ENCODE measurements at places on chromosomes 2 and 18.

- DNase-seq = no peak
Observed at GRCh38 chr2:85730686-85731230, 23.0 kb upstream of the ATOH8 start.

GRCh38 chr2:26702025-26702424, 9.5 kb downstream of the KCNK3 start:
- DNase-seq = no peak

DNA sequence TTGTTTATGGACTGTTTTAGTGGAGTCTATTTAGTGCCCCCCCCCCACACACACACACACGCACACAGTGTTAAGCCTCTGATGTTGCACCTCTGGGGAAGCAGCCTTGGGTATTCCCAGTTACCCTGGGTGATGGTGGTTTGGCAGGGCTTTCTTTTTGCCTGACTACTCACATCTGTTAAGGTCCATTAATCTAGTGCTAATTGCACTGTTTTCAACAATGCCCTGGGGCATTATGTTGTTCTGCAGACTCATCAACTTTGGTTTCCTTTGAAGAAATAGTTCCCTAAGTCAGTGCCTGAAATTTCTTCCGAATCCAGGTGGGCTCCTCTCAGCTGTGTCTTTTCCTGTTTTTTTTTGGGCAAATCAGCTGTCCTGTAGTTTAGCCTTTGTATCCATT, 34.7 kb downstream of the SPOPL start:
- no peak for DNase-seq

- no peak for DNase-seq
Observed at GRCh38 chr2:111068435-111069058, 52.2 kb upstream of the BCL2L11 start.

DNA sequence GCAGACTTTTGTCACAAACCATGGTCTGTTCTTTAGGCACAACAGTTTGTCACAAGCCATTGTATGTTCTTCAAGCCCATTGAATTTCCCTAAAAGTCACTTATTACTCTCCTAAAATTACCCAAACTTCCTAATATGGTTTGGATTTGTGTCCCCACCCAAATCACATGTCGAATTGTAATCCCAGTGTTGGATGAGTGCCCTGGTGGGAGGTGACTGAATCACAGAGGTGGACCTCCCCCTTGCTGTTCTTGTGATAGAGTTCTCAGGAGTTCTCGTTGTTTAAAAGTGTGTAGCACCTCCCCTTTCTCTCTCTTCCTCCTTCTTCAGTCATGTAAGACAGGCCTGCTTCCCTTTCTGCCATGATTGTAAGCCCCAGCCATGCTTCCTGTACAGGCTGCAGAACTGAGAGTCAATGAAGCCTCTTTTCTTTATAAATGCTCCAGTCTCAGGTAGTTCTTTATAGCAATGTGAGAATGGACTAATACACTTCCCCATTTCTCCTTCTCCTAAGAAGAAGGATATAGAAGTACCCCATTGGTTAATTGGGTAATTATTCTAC, 11.2 kb upstream of the GYPC start:
- no peak for DNase-seq

GRCh38 chr2:196592911-196593881, 46.3 kb upstream of the CCDC150 start:
- no peak for DNase-seq

DNA sequence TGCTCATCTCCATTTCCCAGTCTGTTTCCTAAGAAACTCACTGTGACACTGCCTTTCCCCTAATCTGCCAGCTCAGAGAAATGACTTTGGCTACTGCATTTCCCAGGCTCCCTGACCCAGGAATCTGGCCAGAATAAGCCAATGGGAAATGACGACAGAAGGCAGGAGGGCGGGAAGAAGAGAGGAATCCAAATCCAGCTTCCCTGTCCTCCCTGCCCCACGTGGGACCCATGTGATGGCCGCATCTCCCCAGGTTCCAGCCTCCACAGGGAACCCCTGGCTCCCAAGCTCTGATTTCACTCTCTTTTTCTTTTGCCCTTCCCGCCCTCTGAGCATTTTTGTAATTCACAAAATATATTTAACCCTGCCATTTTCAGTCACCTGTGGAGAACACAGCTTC, 37.8 kb upstream of the RAB12 start:
- no peak for DNase-seq

DNA sequence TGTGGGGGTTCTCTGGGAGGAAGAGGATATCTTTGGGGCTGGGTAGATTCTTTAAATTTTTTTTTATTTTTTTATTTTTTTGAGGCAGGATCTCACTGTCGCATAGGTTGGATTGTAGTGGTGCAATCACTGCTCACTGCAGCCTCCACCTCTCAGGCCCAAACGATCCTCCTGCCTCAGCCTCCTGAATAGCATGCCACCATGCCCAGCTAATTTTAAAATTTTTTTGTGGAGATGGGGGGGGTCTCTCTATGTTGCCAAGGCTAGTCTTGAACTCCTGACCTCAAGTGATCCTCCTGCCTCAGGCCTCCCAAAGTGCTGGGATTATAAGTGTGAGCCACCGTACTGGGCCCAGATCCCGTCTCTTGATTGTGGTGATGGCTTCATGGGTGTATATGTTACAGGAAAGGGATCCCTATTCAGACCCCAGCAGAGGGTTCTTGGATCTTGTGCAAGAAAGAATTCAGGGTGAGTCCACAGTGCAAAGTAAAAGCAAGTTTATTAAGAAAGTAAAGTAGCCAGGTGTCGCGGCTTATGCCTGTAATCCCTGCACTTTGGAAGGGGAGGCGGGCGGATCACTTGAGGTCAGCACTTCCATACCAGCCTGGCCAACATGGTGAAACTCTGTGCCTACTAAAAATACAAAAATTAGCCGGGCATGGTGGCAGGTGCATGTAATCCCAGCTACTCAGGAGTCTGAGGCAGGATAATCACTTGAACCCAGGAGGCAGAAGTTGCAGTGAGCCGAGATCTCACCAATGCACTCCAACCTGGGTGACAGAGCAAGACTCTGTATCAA, 2.0 kb upstream of the C2orf68 start:
- no peak for DNase-seq

- no peak for DNase-seq
Observed at GRCh38 chr2:18172607-18173006, 294.1 kb downstream of the KCNS3 start.
